HepG2 (cell line): ENCODE measurements at places on chromosomes 4 and X. TPM values are rescaled to one million over a fixed set of nuclear protein-coding genes. Genes with fewer than 3 reads are reported as not detected.

DNA sequence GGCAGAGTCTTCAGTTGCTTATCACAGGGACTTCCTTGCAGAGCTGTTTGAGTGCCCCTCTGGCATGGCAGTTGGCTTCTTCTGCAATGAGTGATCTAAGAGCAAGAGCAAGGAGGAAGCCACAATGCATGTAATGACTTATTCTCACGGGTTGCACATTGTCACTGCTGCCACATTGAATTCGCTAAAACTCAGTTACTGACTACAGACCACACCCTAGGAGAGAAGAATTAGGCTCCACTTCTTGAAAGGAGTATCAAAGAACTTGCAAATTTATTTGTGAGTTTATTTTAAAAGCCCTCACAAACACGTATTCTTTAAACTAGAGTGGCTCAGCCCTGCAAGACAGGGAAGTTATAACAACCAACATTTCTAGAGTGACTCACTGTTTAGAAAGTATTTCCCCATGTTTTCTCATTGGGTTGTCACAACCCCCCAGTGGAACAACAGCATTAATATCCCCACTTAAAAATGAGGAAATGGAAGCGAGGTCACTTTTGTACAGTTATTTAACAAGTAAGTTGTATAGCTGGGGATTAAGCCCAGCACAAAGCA lies 32.4 kb upstream of the RBPJ start:
- H3K27ac ChIP-seq = no peak overlapping the region
- no peak overlapping the region for H3K4me3 ChIP-seq
- H3K36me3 ChIP-seq = no peaks in the 10 kb centered on the region
- H3K27me3 ChIP-seq = no peaks in the 10 kb centered on the region
- H3K4me1 ChIP-seq = no peaks in the 10 kb centered on the region

DNA sequence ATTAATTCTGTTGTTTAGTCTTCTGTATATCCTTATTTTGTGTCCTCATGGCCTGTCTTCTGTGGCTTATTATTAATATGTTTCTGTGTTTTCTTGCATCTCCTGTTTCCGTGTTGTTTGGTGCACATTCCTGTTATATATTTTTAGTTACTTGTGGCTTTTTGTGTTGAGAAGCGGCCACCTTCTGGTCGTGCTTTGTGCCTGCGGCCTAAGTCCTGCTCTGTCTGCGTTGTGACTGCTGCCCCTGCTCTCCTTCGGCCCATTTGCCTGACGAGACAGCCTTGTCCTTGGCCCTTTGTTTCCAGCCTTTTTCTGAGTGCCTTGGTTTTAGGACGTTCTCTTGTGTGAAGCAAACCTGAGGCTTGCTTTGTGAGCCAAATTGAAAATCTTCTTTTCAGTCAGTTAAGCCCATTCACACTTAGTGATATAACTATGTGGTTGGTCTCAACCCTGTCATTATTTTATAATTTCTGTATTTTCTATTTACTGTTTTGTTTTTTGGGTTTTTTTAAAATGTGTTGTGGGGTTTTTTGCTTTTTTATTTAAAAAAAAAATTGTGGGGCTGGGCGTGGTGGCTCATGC lies 43.8 kb downstream of the TNIP2 start:
- peaks cover 36% of the 10 kb centered on the region; the same call in 2 of the 3 replicates for H3K36me3 ChIP-seq
- H3K27me3 ChIP-seq = no peaks in the 10 kb centered on the region
- no peak overlapping the region for H3K4me3 ChIP-seq
- DNase-seq = no peak

DNA sequence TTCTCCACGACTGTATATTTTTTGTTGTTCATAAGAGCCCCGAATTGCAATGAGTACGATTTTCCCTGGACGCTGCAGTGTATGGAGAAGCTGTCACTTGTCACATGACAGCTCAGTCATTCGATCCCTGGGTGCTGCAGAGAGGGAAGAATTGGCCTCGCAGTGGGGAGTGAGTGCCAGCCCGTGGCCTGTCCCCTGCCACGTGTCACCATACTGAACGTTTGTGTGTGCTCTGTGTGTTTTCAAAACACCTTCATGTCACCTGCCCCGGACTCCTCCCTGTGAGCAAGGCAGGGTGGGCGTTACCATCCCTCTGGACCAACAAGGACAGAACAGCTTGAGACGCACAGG lies 77.9 kb downstream of the TBL1X start:
- no peak overlapping the region for H3K27ac ChIP-seq
- H3K4me3 ChIP-seq = no peak overlapping the region

- H3K4me3 ChIP-seq = no peak overlapping the region
- no peaks in the 10 kb centered on the region for H3K27me3 ChIP-seq
Observed at GRCh38 chr4:91118597-91118996, 991.4 kb downstream of the CCSER1 start.

- DNase-seq = no peak
- H3K27me3 ChIP-seq = no peaks in the 10 kb centered on the region
- H3K27ac ChIP-seq = no peak overlapping the region
- no peaks in the 10 kb centered on the region for H3K4me1 ChIP-seq
- no peak overlapping the region for H3K4me3 ChIP-seq
- no peaks in the 10 kb centered on the region for H3K36me3 ChIP-seq
Observed at GRCh38 chrX:33204889-33205288, 6.5 kb downstream of the DMD start.

The OTUD6A gene
- not detected in 2 replicates for polyA plus RNA-seq

The TRAM1L1 gene
- polyA plus RNA-seq = 0.16 and 0.18 TPM in 2 replicates

GRCh38 chr4:185755451-185755850 lies 56.5 kb downstream of the SORBS2 start:
- H3K27ac ChIP-seq = no peak overlapping the region
- H3K27me3 ChIP-seq = no peaks in the 10 kb centered on the region

The HSPA4L gene
- polyA plus RNA-seq = 2.7 and 3.7 TPM in 2 replicates

DNA sequence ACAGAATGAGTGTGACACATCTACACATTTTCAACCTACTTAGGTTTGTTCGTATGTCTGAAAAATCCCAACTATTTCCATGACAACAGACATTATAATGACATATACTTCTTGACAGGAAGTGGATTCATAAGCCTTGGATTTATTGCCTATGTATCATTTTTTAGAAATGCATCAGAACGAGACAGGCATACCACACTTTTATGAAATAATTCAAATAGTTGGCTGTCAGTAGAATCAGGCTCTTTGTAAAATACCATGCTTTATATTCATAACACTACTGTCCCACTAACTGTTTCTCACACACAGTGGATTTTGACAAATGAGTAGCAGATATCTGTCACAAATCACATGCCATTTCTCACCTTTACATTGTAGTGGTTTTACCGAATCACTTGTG lies 173.2 kb downstream of the BEND2 start:
- no peaks in the 10 kb centered on the region for H3K36me3 ChIP-seq
- no peak for DNase-seq
- H3K27me3 ChIP-seq = no peaks in the 10 kb centered on the region
- H3K4me3 ChIP-seq = no peak overlapping the region
- no peaks in the 10 kb centered on the region for H3K4me1 ChIP-seq
- H3K27ac ChIP-seq = no peak overlapping the region

The SLC16A2 gene
- 0.05 and 0.08 TPM in 2 replicates for polyA plus RNA-seq

- no peak overlapping the region for H3K4me3 ChIP-seq
- H3K27ac ChIP-seq = no peak overlapping the region
- H3K27me3 ChIP-seq = no peaks in the 10 kb centered on the region
Observed at GRCh38 chrX:118621081-118621759, 106.2 kb upstream of the IL13RA1 start.

The TLR10 gene
- not detected in 2 replicates for polyA plus RNA-seq

The ACSL4 gene
- 176 and 207 TPM in 2 replicates for polyA plus RNA-seq

DNA sequence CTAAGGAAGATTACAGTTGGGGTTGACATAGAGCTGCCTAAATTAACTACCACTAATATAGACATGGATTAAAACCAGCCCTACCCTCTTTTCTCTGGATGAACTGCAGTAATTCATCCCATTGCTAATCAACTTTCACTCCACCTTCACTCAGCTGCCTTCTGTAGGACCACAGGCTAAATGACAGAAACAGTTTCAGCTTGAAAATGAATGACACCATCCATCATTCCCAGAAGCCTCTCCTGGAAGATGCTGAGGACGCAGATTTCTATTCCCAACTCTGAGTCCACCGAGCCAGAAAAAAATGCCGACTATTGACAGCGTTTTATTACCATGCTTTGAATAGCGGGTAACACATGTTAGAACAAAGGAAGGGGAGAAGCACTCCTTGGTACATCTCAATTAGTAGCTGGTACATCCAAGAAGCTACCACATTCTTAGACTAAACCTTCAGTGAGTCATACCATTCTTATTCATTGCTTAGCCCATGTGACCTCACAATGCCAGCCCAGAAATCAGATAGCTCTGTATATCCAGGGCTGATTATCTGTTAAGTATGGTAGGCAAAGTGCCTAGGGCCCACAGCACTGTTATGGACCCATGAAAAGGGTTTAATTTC lies 25.3 kb downstream of the DCX start:
- no peaks in the 10 kb centered on the region for H3K27me3 ChIP-seq
- H3K36me3 ChIP-seq = no peaks in the 10 kb centered on the region
- H3K4me3 ChIP-seq = no peak overlapping the region
- no peak overlapping the region for H3K27ac ChIP-seq
- DNase-seq = no peak

The WAS gene
- 0.11 and 0.18 TPM in 2 replicates for polyA plus RNA-seq

DNA sequence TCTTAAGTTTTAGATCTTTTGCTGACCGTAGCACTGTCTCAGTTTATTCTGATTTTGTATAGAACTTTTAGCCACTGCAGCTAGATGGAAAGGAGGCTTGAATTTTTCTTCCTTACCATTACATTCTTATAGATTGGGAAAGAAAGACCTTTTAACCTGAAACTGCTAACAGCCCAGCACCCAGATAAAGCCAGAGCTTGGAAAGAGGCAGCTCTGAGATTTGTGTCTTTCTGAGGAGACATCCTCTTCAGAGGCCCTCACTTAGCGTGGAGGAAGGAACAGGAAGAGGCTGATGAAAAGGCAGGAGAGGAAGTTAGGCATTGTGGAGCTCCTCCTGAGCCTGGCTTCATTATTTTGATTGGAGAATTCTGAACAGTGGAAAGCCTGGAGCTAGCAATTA lies 35.1 kb downstream of the ATG4A start:
- H3K27me3 ChIP-seq = no peaks in the 10 kb centered on the region
- H3K27ac ChIP-seq = no peak overlapping the region
- no peaks in the 10 kb centered on the region for H3K4me1 ChIP-seq
- no peak overlapping the region for H3K4me3 ChIP-seq

GRCh38 chrX:45619290-45619689 lies 418.6 kb upstream of the DIPK2B start:
- no peaks in the 10 kb centered on the region for H3K27me3 ChIP-seq
- H3K36me3 ChIP-seq = no peaks in the 10 kb centered on the region
- peaks cover 4% of the 10 kb centered on the region; the same call in 1 of the 2 replicates for H3K4me1 ChIP-seq
- no peak overlapping the region for H3K4me3 ChIP-seq
- no peak for DNase-seq

The IL13RA1 gene
- polyA plus RNA-seq = 51.4 and 73.5 TPM in 2 replicates

The CTAG2 gene
- not detected in 2 replicates for polyA plus RNA-seq

The SMIM14 gene
- 20.1 and 28.1 TPM in 2 replicates for polyA plus RNA-seq

DNA sequence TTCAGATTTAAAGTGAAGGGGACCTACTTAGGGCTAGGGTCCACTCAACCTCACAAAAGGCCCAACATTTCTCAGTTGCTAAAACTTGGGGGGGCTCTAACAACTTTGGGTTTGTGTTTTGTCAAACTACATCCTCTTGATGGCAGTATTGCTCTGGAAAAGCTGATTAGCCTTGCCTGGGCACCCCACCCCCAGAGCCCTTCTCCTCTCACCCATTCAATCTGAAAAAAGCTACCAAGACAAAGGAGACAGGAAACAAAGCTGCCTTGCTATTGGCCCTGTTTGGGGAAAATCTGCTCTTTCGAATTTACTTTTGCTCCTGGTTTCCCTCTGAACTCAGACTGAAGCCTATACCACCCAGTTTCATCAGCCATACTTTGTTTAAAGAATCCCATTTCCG lies 195.2 kb upstream of the STK26 start:
- no peak for DNase-seq
- peak overlapping the region; percentile 25; the same call in 1 of the 2 replicates for H3K4me3 ChIP-seq
- H3K27me3 ChIP-seq = no peaks in the 10 kb centered on the region
- H3K4me1 ChIP-seq = peaks cover 40% of the 10 kb centered on the region
- H3K27ac ChIP-seq = no peak overlapping the region

DNA sequence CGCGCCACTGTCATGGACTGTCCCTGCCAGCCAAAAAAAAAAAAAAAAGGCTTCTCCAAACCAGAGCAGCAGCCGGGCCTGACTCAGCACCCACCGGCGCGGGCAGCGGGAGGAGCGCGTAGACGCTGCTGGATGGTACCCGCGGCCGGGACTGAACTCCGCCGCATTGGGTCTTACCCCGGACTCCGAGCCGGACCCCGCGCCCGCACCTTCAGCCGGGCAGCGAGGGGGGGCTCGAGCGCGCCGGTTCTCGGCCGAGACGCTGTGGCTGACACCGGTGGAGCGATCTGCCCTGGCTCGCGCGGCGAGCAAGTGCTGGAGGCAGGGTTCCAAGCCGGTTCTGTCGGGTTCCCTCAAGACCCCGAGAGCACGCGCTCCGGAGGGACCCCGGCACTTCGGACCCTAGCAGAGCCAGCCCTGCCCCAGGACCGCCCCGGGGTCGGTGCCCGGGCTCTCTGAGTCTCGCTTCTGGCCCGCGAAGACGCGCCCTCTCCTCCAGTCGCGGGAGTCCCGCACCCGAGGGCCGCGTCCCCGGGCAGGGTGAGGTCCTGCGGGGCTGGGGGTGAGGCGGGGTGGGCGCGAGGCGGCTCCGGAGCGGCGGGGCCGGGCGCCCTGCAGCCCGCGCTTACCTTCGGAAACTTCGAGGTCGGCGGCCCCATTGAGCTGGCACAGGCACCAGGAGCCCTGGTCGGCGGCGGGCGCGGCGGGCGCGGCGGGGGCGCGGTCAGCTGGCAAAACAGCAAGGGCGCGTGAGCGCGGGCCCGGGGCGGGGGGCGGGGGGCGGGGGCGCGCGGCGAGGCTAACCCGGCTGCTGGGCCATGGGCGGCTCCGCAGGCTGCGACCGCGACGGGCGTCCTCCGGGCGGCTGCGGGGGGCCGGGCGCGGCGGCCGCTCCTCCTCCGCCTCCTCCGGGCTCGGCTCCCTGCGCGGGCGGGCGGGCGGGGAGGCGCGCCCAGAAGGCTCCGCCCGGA lies 11.8 kb upstream of the MAN2B2 start:
- peaks cover 22% of the 10 kb centered on the region for H3K27me3 ChIP-seq
- no peak for DNase-seq
- no peak overlapping the region for H3K27ac ChIP-seq
- H3K36me3 ChIP-seq = no peaks in the 10 kb centered on the region
- peak overlapping the region; percentile 30; the same call in 1 of the 2 replicates for H3K4me3 ChIP-seq

GRCh38 chr4:44493924-44494323 lies 45.3 kb upstream of the KCTD8 start:
- no peak overlapping the region for H3K4me3 ChIP-seq
- H3K27ac ChIP-seq = no peak overlapping the region
- no peaks in the 10 kb centered on the region for H3K4me1 ChIP-seq
- DNase-seq = peak; percentile 20

DNA sequence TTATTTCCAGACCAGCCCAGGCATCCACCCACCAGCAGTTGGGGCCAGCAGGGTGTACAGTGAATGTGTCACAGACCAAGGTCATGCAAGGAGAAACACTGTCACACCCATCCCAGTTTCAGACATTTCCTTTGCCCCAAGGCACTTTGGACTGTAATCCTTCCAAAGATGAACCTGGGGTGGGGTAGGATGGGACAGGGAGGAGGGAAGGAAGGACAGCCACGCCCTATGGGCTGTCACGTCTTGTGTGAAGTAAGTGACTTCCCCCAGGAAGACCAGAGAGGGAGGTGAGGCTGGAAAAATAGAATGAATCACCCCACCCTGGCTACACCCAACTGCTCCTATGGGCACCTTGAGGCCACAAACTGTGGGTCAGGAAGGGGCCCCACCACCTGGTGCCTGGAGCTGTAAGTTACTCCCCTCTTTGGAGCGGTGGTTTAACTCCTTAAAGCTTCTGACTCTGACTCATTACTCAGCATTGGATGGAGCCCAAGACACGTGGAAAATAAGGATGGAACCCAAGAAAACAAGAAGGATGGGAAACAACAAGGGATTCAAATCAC lies 349.9 kb upstream of the KLF3 start:
- peaks cover 39% of the 10 kb centered on the region for H3K4me1 ChIP-seq
- DNase-seq = no peak
- H3K36me3 ChIP-seq = no peaks in the 10 kb centered on the region
- H3K27me3 ChIP-seq = no peaks in the 10 kb centered on the region
